Stromal cell of bone marrow (primary cell): ENCODE measurements at places on chromosomes 12 and 14.

DNA sequence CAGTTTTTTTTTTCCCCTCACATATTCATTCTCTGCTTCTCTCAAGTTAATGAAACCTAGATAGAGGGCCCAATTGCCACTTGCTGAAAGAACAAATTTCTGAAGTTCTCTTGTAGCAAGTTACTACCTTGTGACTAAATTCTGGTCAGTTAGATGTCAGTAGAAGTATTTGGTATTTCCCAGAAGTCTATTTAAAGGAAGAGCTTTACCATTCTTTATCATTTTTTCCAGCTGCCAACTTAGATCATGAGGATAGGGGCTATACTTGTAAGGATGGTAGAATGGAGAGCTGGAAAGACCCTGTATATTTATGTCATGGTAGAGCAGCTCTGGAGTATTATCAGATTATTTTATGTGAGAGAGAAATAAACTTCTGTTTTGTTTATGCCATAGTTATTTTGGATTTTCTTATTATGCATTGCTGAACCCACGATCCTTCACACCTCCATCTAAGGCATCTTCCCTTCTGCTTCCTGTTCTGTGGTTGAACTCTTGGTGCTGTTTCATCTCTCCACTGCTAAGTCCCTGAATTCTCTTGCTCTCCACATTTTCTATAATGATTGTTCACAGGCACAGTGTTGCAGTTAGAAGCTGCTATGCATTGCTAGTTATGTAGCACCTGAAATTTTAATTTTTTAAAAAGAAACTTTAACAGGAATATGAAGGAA lies 25.9 kb downstream of the FUT8 start:
- DNase-seq = no peak

GRCh38 chr12:96948782-96949181 lies 41.7 kb downstream of the NEDD1 start:
- DNase-seq = no peak

- peak; percentile 36 for DNase-seq
Measured at GRCh38 chr12:50110762-50111351, 1.2 kb upstream of the COX14 start.

- DNase-seq = no peak
Measured at GRCh38 chr12:89347325-89347829, 4.9 kb downstream of the DUSP6 start.

GRCh38 chr12:7624478-7624877 lies 41.2 kb downstream of the APOBEC1 start:
- DNase-seq = no peak

GRCh38 chr12:47758584-47758833 lies 171 bp downstream of the RAPGEF3 start:
- no peak for DNase-seq

DNA sequence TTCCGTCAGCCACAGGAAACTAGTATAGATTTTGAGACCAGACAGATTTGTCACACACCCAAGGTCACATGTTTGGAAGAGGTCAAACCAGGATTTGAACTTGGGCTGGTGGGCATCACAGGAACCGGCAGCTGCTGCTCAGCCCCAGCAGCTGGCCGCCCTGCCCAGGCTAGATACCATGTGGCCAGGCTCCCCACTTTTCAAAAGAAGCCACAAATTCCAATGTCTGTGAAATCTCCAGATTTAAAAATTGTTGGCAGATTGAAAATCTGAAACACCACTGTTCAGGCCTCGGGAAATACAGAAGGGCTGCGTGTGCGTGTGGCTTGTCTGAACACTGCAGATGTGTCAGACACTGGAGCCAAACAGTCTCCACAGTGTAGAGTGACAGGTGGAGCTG lies 30.4 kb downstream of the MMAB start:
- DNase-seq = no peak

- no peak for DNase-seq
Measured at GRCh38 chr12:45124485-45125155, 73.7 kb upstream of the DBX2 start.

- DNase-seq = no peak
Measured at GRCh38 chr12:45509187-45509586, 220.3 kb upstream of the ARID2 start.

DNA sequence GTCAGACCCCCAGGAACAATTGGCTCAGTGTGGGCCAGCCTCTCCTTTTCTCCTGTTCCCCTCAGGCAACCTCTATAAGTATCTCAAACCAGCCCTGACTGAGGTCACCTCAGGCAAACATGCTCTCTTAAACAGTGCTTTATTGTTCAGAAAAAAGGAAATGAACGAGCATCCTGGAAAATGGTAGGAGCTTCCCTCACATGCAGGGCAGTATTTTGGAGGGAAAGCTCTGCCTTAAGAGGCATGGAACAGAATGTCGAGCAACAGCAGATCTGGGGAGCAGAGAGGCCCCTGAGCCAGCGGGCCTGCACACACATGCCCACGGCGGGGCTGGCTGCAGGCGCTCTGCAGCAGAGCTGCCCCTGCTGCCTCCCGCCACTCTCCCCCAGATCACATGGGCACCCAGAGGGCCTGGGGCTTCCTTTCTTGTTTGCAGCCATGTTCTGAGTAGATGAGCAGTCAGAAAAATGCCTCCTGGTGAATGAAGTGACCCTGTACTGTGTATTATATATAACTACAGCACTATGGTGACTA lies 42.0 kb downstream of the MOK start:
- DNase-seq = no peak

- DNase-seq = no peak
Measured at GRCh38 chr12:110869026-110869425, 22.2 kb downstream of the CCDC63 start.

DNA sequence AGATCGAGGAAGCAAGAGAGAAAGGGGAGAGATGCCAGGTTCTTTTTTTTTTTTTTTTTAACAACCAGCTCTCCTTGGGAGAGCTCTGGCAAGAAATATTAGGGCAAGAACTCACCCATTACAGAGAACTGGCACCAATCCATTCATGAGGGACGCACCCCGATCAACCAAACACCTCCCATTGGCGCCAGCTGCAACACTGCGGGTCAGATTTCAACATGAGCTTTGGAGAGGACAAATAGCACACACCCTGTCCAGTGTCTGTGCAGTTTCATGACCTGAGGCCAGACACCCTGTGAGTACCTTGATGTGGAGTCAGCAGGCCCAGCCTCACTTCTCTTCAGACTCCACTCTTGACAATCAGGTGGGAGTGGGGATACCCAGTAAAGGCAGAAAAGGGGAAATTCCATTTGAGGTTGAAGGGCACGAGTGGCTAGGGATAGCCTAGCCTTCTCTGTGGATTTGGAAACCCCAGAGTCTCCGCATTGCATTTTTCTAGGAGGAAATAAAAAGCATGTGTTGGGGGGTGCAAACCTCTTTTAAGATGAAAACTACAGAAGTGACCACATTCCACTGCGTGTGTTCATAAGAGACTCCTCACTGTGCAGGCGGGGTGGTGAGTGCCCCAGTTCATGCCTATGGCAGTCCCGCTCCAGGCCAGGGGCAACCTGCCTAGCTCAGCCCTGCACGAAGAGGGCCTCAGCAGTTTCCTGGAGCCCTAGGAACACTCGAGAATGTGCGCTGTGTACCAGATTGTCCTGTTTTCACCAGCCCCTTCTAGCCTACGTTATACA lies 42.4 kb upstream of the GPATCH2L start:
- DNase-seq = no peak

DNA sequence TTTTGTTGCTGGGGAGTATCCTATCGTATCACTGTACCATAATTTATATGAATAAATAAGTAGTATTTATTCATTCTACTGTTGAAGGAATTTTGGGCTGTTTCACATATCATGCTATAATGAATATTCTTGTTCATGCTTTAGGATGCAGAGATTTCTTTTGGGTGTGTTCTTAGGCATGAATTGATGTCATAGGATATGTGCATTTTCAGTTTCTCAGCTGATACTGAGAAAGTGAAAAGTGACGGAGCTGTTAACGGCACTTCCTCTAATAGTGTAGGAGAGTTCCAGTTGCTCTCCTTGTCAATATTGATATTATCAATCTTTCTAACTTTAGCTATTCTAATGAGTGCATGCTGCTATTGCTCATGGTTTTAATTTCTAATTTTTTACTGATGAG lies 23.2 kb upstream of the SDR39U1 start:
- DNase-seq = no peak

DNA sequence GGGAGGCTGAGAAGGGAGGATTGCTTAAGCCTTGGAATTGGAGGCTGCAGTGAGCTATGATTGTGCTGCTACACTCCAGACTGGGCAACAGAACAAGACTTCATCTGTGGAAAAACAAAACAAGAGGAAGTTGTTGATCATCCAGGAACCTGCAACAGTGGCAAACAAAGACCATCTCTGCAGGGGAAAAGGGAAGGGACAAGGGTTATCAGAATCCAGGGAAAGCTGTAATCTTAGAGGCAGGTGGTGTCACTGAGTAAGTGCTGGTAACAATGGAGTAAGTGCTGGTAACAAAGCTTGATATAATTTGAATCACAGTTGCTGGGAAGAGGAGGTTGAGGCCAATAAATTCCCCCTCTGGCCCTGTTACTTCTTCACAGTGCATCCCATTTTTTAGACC lies 27.5 kb upstream of the DCN start:
- no peak for DNase-seq

DNA sequence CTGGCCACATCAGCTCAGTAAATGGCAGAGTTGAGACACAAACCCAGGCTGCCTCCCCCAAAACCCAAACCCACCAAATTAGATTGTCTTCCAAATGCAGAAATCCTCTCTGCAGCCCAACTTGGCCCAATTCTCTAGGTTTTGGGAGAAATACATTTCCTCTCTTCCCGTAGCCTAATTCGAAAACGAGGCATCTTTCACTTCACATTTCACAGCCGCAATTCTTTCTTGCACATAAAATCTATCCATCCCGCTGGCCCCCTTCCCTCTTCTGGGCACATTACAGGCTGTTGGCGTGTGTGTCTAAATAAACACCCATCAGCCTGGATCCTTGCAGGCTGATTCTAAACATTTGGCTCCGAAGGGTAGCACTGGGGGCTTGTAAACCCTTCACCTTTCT lies 83.8 kb upstream of the VRK1 start:
- DNase-seq = no peak

DNA sequence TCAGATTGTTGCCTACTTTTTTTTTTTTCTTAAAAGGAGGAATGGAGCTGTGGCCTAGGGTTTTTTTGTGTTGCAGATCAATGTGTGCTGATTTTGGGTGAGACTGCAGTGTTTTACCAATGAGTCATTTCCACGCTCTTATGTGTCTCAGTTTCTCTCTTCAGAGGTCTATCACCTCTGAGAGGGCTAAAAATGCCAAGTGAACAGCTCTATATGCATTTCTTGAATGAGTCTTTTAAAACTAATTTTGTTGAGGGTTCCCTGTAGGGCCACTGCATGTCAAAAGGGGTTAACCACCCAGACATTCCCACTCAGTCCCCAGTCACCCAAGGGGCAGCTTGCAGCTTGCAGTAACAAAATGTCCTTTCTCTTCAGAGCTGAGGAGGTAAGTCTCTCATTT lies 24.3 kb upstream of the GLIPR1L2 start:
- no peak for DNase-seq

DNA sequence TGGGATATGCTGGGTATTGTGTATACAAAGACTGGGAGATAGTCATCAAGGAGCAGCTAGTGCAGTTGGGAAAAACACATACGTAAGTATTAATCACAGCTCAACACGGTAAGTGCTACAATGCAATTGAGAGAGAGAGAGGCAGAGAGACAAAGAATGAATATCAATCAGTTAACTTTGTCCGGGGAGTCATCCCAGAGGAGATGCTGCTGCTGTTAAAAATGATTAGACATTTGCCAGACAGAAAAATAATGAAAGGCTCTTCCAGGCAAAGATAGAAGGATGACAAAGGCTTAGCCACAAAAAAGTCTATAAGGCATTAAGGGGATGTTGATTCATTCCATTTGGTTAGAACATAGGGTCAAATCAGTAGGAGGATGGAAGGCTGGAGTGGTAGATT lies 45.1 kb downstream of the AKAP6 start:
- no peak for DNase-seq

DNA sequence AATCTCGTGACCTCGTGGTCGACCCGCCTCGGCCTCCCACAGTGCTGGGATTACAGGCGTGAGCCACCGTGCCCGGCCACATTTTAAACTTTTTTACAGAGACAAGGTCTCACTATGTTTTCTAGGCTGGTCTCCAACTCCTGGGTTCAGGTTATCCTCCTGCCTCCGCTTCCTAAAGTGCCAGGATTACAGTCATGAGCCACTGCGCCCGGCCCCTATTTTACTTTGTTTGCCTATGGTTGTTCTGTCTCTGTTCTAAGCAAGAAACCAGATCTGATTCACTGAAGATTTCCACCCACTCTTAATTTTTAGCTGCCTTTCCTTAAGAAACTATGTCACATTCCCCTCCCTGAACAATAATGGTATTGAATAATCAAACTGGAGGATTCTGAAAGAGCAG lies 38.9 kb upstream of the PSEN1 start:
- DNase-seq = no peak

- DNase-seq = peak; percentile 67
Measured at GRCh38 chr12:120534703-120535655, 823 bp downstream of the RNF10 start.

DNA sequence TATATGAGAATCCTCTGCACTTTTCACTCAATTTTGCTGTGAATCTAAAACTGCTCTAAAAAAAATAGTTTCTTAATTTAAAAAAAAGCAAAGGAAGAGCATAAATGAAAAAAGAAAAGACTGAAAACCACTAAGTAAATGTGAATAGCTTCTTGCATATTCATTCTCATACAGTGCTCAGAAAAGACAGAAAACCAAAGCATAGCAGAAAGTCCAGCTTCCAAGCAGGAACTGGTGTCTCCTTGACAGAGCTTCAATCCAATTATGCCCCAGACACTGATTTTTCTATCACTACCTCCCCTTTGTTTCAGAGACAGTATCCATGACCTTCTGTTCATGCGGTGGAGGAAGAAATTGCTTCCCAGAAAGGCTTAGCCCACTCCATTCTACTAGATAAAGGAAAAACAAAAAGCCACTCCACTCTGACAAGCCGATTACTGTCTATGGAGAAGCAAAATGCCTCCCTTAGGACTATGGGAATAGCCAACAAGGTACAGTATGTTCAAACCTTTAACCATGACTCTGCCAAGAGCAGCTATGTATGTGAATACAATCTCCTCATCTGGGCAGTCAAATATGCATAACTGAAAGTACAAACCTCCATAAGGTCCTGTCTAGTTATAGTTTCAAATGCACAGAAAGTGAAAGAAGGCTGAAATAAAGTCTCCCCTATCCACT lies 40.6 kb downstream of the ATF7 start:
- DNase-seq = no peak

GRCh38 chr12:131223791-131224225 lies 270.1 kb downstream of the ADGRD1 start:
- no peak for DNase-seq

DNA sequence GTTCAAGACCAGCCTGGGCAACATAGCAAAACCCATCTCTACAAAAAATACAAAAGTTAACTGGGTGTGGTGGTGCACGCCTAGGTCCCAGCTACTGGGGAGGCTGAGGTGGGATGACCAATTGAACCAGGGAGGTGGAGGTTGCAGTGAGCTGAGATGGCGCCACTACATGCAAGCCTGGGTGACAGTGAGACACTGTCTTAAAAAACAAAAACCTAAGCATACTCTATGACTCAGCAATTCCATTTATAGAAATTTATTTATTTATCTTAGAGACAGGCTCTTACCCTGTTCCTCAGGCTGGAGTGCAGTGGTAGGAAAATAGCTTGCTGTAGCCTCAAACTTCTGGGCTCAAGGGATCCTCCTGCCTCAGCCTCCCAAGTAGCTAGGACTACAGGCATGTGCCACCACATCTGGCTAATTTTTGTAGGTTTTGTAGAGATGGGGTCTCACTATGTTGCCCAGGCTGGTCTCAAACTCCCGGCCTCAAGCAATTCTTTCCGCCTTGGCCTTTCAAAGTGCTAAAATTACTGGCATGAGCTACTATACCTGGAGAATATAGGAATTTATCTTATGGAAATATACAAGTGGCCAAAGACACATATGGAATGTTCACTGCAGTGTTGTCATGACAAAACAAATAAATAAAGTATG lies 43.3 kb downstream of the NCKAP5L start:
- DNase-seq = no peak
